Fibroblast of skin of scalp (primary cell): ENCODE measurements at places on chromosomes 5 and 9.

DNA sequence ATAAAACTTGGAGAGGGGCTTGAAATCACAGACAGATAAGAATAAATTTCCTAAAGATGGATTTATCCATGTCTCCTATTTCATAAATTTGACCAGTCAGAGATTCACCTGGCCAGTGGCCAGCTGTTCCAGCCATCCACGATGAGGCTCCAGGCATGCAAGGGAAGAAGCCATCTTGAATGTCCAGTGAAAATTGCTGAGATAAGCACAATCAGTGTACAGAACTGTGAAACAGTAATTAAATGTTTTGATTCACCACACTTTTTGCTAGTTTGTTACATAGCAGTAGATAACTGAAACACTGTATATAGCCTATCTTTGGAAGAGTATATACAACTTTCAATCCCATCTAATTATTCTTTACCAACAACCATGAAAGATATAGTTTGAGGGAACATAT is 163.5 kb downstream of the HINT1 start:
- no peak for DNase-seq

GRCh38 chr5:166961028-166961427 is 1330.4 kb upstream of the WWC1 start:
- peak; percentile 1 for DNase-seq

- no peak for DNase-seq
These were observed 4.9 kb downstream of the NKX2-5 start for GRCh38 chr5:173229966-173230689.

GRCh38 chr9:5629312-5630080 is 589 bp downstream of the RIC1 start:
- peak; percentile 39 for DNase-seq

- DNase-seq, result no peak
These were observed 24.2 kb downstream of the ANP32B start for GRCh38 chr9:98007251-98007928.

DNA sequence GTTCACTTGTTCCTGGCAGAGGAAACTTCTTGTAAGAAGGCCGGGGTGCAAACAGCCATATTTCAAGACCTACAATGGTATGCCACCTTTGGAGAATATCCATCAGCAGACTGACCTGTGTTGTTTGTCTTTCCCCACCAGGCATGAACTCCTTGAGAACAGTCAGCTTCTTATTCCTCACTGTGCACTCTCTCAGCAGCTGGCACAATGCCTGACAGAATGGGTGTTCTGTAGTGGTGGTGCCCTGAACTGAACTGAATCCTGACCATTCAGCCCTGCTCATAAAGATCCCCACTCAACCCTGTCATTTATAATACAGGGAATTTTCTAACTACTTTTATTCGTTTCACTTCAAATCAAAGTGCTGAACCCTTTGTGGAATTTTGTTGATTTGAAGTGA is 206.9 kb downstream of the COX7C start:
- DNase-seq, result no peak

DNA sequence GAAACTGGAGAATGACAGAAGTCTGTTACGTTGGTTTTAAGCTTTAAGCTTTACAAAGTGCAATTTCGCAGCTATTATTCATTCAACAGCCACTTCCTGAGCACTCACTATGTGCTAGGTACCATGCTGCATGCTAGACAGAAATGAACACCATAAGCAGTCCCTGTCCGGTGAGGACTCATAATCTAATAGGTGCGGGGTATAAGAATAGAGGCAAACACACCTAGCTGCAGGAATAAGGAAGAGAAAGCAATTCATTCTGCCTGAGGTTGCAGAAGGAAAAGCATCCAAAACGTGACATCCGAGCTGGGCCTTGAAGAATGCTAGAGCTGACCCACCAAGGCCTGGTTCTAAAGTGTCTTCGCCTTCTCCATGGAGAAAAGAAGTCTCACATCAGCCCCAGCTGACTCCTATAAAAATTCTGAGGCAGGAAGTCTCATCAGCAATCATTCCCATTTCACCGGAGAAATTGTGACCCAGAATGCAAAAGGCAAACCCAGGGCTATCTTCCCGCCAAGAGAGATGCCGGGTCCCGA is 542 bp downstream of the FKBP15 start:
- no peak for DNase-seq

- no peak for DNase-seq
These were observed 10.4 kb downstream of the TRIM14 start for GRCh38 chr9:98108531-98109031.

- no peak for DNase-seq
These were observed 29.4 kb downstream of the FAM163B start for GRCh38 chr9:133579601-133580418.

DNA sequence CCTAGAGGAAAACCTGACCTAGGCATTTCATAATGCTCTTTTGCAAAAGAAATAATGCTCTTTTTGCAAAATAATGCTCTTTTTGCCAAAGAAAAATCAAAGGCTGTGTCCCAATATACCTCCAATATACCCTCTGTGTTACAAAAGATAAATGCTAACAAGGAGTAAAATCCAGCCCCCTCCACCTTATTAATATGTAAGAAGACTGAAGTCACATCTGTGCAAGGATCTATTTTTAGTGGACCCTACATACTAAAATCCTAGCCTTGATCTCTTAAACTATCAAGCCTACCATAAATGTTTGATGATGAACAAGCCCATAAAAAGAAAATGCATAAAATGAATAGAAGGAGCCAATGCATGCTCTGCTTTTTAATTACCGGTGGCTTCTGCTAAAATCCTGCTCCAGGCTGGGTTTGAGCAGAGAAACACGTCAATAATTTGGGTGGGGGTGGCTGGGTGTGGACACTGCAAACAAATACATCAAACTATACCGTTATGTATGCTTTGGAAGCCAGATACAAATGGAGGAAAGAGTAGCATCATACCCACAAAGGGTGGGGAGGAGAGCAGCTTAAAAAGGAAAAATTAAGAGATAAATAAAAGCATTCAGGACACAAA is 131.6 kb downstream of the SEMA6A start:
- DNase-seq, result no peak

- peak; percentile 25 for DNase-seq
These were observed 36.6 kb upstream of the FBXL7 start for GRCh38 chr5:15463231-15463980.

DNA sequence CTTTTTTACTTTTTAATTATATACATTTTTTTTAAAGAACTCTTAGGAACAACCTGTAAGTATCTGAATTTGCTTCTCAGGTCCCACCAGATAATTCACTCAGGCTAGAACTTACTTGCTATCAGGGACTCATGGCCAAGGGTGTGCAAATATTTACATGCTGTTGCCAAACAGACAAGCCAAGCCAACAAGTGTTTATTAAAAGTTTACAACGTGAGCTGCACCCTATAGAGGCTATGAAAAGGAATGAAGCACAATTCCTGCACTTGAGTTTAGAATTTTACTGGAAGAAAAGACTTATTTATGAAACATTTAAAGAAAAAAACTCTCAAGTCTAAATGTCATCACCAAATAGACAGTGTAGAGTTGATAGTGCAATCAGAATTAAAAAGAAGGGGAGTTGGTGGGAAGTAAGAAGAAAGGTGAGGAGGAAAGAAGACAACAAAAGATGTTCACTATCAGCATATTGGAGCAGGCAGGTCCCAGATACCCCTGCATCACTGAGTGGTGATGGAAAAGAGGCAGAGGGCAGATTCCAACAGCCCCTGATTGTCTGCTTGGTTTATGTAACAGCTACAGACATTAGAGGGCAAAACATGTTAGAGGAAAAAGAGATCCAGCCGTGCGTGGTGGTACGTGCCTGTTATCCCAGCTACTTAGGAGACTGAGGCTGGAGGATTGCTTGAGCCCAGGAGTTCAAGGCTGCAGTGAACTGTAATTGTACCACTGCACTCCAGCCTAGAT is 32.8 kb downstream of the SH3RF2 start:
- DNase-seq, result no peak

- peak; percentile 48 for DNase-seq
These were observed 47.8 kb upstream of the PSD2 start for GRCh38 chr5:139747583-139748504.

DNA sequence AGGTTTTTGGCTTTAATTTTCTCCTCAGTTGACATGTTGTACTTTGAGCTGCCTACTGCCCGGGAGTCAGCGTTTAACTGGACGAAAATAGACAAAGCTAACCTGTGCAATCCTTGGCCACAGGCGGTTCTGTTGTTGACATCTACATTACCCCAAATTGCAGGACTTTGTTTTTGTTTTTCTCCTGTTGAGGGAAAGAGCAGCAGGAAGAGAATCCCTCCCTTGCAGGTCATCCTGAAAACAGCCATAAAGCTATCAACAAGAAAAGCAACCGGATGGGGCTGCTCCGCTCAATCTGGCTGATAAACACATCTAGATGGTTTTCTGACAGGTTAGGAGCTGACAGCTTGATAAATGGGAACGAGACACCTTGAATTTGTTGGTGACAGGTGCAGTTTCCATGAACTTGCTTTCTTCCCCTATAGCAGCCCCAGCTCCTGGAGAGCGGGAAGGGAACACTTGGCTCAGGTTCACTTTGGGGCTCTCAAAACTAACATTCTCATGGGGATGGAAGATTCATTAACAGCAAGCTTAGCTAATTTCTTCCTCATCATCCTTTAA is 331.5 kb downstream of the SLIT3 start:
- DNase-seq, result no peak

GRCh38 chr5:17367256-17367840 is 130.7 kb upstream of the TAF11L2 start:
- DNase-seq, result no peak

DNA sequence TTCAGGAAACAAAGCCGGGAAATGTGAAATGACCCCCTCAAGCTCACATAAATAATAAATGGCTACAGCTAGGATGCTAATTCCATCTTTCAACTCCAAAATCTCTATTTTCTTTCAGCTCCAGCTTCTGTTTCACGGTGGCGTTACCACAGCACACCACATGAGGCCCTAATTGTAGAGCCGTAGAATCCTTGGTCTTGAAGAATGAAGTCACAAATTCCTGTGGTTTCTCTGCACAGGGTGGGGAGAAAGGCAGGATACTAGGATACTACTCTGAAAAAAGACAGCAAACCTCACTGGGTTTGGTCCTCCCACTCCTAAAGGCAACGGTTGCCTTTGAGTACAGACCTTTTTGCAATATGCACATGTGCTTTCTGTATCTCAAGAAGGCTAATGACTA is 13.9 kb upstream of the RARS1 start:
- DNase-seq, result peak; percentile 95

DNA sequence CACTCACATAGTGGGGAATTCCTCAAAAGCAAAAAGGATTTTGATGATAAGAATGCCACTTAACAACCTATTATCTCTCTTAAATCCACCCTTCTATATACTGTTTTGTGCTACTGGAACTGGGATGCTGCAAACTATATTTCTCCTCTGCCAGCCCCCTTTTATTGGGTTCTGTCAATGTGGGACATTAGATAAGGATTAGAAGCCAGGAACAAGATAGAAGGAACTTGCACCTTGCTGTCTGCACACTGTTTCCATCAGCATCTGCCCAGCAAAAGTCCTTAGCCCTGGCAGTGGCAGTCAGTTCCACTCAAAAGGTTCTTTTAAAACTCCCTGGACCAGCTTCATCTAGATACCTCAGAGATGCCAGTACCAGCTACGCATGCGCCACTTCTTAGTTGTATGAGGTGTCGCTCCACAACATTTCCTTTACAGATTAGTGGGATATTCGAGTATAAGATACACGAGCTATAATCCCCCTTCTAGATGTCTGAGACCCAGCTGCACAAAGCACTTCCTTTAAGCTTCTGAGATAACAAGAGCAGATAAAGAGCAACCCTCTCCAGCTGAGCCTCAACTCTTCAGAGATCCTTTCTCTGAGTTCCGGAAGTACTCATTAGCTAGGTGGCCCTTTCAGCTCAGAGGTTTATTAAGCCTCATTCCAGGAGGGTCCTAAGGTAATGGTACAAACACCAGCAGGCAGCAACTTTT is 45.3 kb downstream of the CERT1 start:
- DNase-seq, result no peak

DNA sequence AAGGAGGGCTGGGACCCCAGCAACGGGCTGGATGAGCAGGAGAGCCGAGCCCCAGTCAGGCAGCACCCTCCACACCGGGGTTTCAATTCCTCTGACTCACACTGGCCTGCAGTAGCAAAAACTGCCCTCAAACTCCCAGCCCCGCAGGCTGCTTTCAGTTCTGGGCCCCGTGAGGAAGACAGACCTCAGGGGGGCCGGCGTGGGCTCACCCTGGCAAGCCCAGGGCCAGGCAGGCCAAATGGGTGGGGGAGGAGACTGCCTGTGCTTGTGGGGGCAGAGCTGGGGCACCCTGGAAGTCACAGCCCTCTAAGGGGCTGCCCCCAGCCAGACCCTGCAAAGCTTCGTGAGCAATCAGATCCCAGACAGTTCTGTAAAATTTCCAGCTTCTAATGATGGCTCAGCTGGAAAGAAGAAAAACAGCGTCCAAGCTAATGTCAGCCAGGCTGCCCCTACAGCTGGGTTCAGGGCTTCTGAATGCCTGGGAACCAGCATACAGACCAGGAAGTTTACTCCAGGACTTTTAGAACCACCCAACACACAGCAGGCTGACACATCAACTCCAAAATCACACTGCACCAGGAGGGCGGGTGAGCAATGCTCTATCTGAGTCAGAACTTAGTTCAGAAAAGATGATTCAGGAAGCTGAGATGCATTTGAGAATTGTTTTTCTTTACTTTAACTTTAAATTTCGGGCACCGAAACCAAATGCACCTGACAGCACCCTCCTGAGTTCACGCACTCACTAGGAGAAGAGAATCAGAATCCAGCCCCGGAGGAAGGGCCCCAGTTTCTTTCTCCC is 34.7 kb downstream of the LPCAT1 start:
- peak; percentile 61 for DNase-seq

GRCh38 chr5:80569961-80570786 is at the start of gene ANKRD34B:
ANKRD34B (minus strand) TSS chr5:80570280; CDS start chr5:80560019, 10,261 bp downstream.
- DNase-seq, result peak; percentile 5

DNA sequence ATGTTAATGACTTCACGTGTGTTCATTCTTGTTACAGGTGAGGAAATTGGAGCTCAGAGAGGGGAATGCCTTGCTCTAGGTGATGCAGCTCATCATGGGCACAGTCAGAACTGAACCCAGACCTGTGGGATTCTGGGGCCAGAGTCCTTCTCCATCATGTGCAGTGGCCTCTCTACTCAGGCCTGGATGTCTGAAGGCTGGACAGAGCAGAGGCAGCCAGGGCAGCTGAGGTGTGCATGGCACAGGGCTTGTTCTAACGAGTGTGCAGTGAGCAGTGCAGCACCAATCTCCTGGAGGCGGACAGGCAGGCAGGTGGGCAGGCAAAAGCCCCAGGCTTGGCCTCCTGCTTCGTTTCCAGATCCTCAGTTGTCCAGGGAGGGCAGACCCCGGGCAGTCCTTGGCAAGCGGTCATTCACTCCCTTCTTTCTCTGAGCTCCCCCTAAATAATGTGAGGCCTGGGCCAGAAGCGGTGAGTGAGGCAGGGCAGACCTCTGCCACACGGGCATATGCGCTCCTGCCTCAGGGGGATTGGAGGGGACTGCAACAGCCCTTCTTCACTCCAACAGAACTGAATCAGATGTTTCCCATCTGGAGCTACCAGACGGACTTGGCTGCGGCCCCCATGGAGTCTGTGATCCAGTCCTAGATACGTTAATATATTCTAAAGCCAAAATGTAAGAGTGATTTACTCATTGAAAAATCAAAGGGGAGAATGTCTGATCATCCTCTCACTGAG is 68.7 kb upstream of the FSTL4 start:
- no peak for DNase-seq
